ENCODE measurements at places on chromosomes 7 and 10.

- no peak for DNase-seq
These were observed 182.8 kb upstream of the CDCA7L start for GRCh38 chr7:22128528-22128920.

DNA sequence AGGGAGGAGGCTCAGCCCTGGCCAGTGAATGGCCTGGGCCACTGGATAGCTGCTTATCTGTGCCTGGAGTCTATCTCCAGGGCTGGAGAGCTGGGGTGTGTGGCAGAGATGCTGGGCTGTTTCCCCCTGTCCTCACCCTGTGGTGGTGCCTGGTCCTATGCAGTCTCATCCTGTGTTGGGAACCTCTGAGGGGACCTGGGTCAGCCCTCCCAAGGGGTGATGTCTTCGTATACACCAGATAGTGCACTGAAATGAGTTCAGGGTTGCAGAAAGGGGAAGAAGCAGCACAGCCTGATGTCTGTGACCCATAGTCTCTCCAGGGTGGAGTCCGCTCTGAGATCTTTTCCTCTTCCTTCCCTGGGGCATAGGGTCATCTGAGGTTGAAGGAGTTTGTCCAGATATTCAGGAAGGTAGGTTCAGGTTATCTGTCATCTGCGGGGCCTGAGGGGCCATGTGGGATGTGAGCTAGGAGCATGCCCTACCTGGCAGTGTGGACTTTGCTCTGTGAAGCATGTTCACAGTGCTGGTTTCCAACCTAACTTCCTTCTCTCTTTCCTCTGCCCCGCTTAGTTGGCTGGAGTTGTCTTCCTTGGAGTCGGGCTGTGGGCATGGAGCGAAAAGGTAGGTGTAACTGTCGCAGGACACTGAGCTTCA, 33.4 kb upstream of the SH2D4B start:
- DNase-seq: no peak

DNA sequence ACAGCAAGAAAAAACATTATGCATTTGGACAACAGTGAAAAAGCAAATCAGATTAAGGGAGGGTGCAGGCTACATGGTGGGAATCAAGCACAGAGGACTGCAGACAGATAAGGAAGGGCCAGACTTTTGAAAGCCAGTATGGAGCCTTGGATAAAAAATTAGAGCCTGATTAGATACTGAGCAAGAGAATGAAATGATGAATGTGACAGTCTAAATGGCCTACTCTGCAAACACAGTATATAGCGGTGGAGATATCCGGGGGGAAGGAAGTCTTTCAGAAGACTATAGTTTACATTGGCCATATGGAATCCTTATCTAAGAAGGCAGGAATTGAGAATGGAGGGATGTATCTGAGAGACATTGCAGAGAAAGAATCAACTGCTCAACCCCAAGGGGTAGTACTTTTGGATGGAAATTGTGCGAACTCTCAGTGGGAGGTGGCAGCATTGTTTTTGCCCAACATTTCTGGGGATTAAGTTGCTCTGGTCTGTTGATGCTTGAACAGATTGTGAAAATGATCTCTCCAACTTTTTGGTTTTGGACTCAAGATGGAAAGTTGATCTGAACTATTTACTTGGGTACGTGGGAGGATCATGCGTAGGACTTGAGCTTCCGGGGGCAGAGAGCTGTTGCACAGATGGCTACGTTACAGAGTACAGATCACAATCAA, 39.4 kb upstream of the CHCHD3 start:
- DNase-seq: no peak

- no peak for DNase-seq
These were observed 591 bp downstream of the BZW2 start for GRCh38 chr7:16646472-16647072.

GRCh38 chr10:11434324-11434723, 177.1 kb downstream of the USP6NL start:
- DNase-seq: no peak

GRCh38 chr10:58897708-58898107, 278.7 kb upstream of the PHYHIPL start:
- DNase-seq: no peak

- DNase-seq: peak; percentile 65
These were observed 46.9 kb upstream of the WIPI2 start for GRCh38 chr7:5143106-5143505.

DNA sequence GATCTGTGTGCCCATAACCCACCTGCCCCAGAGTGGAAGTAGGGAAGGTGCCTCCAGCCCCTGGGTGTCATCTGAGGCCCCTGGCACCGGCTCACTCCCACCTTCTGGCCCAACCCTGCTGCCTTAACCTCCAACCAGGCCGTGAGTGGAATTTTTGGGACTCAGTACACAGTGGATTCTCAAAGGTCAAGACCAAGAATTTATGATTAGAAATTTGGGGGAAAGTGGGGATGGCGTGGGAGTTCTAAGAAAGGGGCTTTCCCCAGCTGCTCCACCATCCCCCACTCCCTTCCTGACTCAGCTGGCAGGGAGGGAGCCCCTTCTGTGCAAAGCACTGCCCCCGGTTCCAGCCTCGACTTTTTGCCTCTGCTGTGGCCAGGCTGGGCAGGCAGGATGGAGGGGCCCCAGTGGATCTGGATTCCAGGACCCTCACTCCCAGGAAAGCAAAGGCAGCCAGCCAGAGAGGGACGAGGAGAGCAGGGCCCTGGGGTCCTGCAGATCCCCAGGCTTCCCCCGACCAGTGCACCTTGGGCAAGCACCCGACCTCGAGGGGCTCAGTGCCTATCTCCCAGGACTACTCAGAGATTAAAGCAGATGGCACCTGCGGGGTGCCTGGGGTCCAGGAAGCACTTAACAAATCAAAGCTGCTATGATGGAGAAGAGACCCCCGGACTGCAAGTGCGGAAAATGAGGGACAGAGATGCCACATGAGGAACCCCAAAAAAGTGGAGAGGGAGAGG, 12.8 kb downstream of the SPOCK2 start:
- DNase-seq: no peak

DNA sequence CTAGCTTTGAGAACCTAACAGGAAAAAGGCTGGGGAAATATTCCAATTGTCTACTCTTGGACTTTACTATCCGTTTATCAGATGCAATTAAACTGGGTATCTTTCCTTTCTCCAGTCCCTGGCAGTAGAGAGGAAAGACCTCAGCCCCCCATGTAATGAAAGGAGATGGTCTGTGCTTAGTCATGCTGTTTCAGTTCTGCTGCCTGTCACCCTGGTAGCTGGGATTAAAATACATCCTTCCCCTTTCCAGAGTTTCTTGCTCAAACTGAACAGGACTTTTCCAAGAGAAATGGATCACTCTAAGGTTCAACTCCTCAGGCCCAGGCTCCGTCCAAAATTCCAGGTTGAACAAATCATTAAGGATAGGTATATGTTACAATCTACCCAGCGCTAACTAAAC, 202.9 kb downstream of the PTEN start:
- no peak for DNase-seq

GRCh38 chr7:118753479-118753878, 529.0 kb downstream of the ANKRD7 start:
- no peak for DNase-seq

DNA sequence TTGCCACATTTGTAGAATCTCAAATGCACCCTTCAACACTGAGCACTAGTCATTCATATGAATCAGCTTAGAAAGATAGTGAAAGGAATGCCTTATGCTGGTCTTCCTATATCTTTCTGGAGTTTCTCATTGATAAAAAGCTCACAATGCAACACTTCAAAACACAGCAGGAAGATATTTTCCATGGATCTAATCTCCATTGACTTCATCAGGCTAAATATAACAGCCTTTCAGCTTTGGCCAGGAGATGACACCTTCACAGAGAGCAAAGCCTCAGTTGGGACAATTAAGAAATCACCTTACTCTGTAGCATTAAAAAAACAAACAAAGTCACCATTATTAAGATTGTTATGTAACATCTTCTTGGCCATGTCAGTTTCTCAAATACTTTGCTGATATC, 6.7 kb downstream of the NRP1 start:
- no peak for DNase-seq

DNA sequence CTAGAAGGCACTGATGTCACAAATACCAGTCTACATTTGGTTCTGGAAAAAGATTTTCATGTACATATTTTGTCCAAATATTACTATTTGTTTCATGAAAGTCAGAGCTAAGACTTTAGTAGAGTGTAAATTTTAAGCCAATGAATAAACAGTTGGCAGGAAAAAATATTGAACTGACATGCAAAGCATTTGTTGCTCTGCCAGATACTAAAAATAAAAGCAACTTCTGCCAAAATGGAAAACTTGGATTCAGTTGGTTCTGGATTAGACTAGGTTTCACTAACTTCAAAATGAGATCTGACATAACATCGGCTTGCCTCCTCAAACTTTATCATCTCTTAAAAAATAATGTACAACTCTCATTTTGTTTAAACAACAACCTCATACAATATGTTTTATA, 34.9 kb downstream of the FAM204A start:
- DNase-seq: no peak

- DNase-seq: peak; percentile 58
These were observed 4.3 kb upstream of the KCNMA1 start for GRCh38 chr10:77641788-77642397.

DNA sequence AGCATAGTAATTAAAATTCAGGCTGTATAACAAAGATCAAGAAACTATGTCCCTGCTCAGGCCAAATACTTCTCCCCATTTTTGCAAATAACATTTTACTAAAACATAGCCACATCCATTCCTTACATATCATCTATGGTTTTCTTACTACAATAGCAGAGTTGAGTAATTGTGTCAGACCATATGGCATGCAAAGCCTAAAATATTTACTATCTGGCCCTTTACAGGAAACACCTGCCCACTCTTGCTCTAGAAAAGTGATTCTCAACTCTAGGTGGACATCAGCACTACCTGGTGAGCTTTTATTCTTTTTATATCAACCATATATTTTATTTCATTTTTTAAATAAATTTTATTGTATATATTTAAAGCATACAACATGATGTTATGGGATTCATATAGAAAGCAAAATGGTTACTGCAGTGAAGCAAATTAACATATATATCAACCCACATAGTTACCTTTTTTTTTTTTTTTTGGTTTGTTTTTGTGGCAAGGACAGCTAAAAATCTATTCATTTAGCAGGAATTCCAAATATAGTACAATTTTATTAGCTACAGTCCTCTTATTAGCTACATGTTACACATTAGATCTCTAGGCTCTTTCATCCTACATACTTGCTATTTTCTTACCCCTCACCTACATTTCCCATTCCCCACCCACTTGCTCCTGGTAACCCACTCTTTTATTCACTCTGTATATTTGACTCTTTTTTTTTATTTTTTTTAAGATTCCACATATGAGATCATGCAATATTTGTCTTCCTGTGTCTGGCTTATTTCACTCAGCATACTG, 19.6 kb downstream of the ABI1 start:
- no peak for DNase-seq

GRCh38 chr7:55081068-55081467, 62.3 kb downstream of the EGFR start:
- DNase-seq: no peak

DNA sequence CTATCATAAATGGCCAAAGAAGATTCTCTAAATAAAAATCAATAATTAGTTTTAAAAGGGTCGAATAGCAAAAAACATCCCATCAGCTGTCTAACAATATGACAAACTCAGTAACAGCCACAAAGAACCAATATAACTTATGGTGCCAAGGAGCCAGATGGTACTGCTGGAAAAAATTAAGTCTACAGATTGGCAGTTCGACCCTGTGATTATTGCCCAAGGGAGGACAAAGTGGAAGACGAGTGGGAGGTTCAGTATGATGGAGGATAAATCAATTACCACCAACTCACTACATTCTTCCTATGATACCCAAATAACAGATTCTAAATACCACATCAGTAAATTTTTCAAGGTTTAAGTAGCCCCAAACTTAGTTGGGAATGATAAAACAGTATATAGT, 49.0 kb downstream of the SKAP2 start:
- DNase-seq: no peak

DNA sequence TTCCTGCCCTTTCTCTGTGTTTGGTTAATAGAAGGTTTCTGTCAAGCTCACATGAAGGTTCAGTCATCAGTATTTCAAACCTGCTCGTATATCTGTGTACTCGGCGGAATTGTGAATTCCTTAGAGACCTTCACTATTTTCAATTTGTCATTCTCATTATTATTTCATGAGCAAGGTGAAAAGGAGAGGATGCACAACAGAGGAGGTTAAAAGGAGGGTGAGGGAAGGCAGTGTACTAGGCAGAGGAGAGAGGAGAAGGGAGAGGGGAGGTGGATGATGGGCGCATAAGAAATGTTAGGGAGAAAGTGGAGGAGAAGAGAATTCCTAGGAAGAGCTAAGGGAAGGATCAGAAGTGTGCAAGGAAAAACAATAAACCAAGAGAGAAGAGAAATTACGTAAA, 185.0 kb upstream of the COBL start:
- DNase-seq: no peak

DNA sequence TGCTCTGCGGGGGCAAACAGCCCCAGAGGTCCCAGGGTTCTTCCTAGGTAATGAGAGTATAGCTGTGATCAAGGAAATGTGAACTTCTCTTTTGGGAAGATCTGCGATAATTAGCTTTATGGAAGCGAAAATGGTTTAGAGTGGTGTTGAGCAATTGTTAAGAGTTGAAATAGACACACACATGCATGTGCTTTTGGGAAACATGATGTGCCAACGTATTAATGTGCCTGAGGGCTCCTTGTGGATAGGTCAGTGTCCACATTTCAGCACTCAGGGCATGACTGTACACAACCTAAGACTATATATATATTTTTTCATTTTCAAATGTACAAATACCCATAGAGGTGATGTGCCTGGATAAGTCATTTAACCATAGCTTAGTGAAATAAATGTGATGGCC, 67.0 kb downstream of the GSDME start:
- no peak for DNase-seq
